ENCODE measurements at places on chromosomes 13 and 19.

GRCh38 chr13:74687442-74688182, 553.4 kb upstream of the KLF12 start:
- DNase-seq, result no peak

DNA sequence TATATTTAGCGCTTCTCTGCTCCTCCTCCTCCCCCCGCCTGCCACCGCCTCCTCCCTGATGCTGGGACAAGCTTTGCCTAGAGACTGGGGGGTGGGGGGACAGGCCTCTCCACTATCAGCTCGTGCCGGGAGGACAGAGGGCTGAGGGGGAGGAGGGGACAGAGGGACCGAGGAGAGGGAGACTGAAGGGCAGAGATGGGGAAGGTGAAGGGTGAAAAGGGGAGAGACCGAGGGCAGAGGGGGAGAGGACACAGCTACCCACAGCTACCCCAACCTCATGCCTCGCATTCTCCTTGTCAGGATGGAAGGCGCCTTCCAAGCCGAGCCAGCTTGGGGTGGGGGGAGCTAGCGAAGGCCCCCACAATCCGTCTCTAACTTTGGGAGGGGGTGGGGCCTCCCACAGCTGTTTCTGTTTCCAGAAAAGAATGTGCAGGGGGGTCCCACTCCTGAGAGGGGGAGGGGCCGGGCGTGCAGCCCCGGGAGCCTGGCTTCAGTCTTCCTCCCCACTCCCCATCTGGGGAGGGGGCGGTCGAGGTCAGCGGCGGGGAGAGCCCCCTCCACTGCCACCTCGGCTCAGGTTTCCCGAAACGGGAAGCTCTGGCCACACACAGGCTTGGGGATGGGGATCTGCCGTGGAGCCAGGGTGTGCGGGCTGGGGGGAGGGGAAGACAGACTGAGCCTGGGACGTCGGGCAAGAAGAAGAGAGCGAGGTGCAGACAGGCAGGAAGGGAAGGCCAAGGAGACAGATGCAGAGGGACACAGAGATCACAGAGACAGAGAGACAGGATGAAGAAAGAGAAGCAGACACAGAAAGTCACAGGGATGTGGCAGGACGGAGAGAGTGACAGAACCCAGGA, 1.6 kb downstream of the DACT3 start:
- DNase-seq, result no peak

GRCh38 chr13:91323349-91323748, 24.1 kb upstream of the MIR17HG start:
- no peak for DNase-seq

- DNase-seq, result no peak
These were observed 14.8 kb downstream of the TFDP1 start for GRCh38 chr13:113599391-113599790.

All from NCI-H2029 treated with DMSO at 0.1 percent for 48 hours (cell line).